ENCODE measurements at places on chromosomes 13 and 19.

DNA sequence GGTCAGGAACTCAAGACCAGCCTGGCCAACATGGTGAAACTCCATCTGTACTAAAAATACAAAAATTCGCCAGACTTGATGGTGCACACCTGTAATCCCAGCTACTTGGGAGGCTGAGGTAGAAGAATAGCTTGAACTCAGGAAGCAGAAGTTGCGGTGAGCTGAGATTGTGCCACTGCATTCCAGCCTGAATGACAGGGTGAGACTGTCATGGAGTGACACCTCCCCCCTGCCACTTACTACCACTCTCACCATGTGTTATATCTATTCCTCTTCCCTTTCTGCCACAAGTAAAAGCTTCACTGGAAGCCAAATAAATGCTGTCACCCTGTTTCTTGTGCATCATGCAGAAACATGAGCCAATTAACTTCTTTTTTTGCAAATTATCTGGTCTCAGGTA is 10.6 kb upstream of the CEACAM4 start:
- DNase-seq: no peak

- DNase-seq: peak; percentile 46
Measured at GRCh38 chr13:26051657-26052311, at the start of gene SHISA2. SHISA2 (minus strand) TSS chr13:26052016; CDS start chr13:26050975, 1,041 bp downstream.

DNA sequence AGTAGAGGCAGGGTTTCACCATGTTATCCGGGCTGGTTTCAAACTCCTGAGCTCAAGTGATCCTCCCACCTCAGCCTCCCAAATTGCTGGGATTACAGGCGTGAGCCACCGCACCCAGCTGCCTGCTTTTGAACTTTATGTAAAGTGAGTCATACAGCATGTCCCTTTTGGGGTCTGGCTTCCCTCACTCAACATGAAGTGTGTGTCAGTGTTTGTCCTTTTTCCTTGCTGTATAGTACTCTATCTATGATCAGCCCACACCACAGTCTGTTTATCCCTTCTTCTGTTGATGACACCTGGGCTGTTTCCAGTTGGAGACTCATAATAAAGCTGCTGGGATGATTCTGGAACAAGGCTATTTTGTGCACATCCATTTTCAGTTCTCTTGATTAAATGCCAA is 2.1 kb downstream of the SPIB start:
- no peak for DNase-seq

DNA sequence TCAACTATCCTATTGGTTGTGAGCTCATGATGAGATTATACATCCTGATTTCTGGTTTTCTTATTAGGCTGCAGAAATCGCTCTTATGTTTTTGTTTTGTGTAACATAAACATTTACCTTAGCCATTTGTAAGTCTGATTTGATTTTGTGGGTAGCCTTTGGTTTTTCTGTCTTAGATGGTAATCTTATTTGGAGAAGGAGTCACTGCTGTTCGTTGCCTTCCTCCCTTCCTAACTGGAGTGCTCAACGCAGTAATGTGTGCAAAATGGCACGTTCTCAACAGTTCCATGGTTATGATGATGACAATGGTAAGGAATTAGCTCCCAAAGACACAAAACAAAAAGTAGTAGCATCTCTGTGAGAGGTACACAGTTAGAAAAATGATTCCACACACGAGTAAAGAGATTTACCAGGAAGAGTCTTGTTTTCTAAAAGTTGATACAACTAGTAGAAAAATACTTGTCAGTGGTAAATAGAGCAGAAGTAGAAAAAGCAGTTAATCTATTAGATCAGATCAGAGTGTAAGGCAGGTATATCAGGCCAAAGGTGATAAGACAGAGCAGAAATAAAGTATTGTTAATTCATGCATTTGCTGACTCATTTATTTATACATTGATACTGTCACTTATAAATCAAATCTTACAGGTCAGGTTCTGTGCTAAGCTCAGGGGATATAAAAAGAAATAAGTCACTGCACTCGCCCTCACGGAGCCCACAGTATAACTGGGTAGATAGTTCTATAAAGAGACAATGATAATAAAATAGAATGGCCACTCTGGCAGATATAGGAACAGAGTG is 270.0 kb downstream of the NALCN start:
- no peak for DNase-seq

DNA sequence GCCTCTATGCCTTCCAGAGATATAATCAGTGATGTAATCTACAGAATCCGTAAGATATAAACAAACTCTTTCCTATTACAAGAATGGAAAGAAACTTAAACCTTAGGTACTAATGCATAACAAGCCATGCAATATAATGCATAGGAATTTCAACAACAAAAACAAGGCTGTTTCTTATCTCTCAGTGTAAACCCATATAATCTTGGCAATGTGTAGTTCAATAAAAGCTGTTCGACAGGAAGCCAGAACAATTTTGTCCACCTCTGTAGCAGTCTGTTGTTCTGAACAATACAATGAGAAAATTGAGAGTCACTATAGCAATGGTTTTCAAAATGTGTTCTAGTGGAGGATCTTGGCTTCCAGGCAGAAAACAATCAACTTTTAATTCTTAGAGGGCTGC is 111.5 kb upstream of the FREM2 start:
- DNase-seq: no peak

GRCh38 chr13:66926851-66927524 is 303.1 kb downstream of the PCDH9 start:
- DNase-seq: no peak

DNA sequence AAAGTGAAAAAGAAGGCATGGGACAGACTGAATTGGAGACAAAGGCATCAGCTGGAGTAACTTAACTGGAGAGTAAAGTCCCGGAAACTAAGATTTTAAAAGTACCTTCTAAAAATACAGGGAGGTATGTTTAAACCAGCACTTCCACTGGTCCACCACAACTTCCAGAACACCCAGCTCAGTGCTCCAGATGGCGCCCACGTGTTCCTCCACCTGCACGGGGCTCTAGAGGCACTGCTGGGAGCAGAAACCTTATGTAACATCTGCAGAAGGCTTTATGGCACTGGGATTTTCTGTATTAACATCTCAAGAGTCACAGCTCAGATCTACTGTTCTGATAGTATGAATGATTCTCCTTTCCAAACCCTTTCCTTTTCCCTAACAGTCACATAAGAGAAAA is 252.1 kb downstream of the DCLK1 start:
- DNase-seq: no peak

DNA sequence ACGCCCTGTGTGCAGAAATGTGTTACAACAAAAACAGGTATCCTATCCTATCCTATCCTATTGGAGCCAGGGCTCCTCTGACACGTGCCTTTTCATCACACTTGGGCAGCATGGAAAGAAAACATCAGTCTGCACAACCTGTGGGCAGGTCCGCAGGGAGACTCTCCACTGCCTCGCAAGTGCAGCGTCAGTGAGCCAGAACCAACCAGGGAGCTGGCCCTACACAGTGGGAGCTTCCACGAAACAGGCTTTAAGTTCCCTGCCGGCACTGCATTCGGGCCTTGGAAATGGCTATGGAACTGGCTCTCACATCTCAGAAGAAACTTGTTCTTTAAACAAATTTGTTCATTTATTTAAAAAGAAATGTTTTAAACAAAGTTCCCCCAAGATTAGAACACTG is 49.5 kb downstream of the SLC7A1 start:
- no peak for DNase-seq

- no peak for DNase-seq
Measured at GRCh38 chr13:101018720-101019119, 344.1 kb upstream of the TMTC4 start.

- DNase-seq: no peak
Measured at GRCh38 chr13:31963631-31964030, 67.9 kb upstream of the FRY start.

GRCh38 chr13:33205224-33205623 is 80.3 kb downstream of the STARD13 start:
- no peak for DNase-seq

- peak; percentile 64 for DNase-seq
Measured at GRCh38 chr19:4722671-4723594, 709 bp downstream of the DPP9 start.

GRCh38 chr19:29680447-29680846 is 15.2 kb downstream of the PLEKHF1 start:
- DNase-seq: peak; percentile 65

- DNase-seq: no peak
Measured at GRCh38 chr19:31497709-31498108, 148.5 kb upstream of the TSHZ3 start.

DNA sequence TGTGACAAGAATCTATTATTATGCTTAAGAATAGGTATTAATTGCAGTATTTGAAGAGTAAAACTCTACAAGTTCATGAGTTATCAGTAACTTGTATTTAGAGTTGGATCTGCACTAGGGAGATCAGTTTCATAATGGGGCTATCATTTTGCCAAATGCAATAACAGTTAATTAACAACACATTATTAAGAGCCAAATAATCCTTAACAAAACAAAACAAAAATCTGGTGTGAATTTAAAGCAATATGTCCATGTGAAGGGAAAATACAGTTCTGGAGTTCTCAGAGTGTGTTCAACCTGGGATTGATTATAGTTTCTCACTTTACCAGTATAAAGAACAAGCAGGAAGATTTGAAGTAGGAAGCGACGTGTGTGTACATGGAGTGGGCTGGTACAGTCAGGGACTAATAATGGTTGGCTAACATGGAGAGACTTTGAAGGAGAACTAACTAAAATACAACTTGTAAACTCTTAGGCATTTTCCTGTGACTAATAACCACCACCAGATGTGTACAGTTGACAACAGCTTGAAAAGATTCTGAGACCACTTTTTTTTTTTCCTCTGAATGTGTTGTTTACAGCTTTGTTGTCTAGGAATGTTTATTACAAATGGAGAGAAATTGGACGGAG is 58.5 kb downstream of the POSTN start:
- DNase-seq: no peak

GRCh38 chr13:104286566-104287290 is 1220.5 kb upstream of the SLC10A2 start:
- DNase-seq: no peak

GRCh38 chr13:111217641-111218040 is 102.5 kb downstream of the ARHGEF7 start:
- DNase-seq: no peak

- peak; percentile 59 for DNase-seq
Measured at GRCh38 chr19:43532571-43532961, 422 bp upstream of the ZNF575 start.
